ENCODE measurements at places on chromosomes 5 and 9.

GRCh38 chr9:134328841-134329575, 2.8 kb downstream of the RXRA start:
- DNase-seq, result no peak

DNA sequence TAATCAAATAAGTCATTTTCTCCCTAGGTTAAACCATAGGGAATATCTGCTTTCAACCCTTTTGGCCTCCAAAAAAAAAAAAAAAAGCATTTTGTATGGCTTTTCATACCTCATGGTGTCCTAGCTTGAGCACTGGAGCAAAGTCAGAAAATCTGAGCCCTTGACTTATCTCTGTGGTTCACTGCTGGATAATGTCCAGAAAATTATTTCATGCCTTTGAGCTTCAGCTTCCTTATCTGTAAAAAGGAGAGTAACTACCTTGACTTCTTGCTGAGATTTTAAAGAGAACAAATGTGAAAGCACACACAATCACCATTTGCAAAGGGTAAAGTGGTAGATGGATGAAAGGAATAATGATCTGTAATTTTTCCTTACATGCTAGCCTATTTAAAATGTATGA, 165.9 kb downstream of the ALDH1A1 start:
- no peak for DNase-seq

- no peak for DNase-seq
These were observed 61.7 kb upstream of the SHB start for GRCh38 chr9:38130724-38131123.

GRCh38 chr5:16615741-16616535, 859 bp downstream of the RETREG1 start:
- DNase-seq, result no peak

GRCh38 chr5:143447983-143448382, 44.5 kb upstream of the NR3C1 start:
- no peak for DNase-seq

GRCh38 chr5:42499016-42499415, 75.8 kb downstream of the GHR start:
- no peak for DNase-seq

DNA sequence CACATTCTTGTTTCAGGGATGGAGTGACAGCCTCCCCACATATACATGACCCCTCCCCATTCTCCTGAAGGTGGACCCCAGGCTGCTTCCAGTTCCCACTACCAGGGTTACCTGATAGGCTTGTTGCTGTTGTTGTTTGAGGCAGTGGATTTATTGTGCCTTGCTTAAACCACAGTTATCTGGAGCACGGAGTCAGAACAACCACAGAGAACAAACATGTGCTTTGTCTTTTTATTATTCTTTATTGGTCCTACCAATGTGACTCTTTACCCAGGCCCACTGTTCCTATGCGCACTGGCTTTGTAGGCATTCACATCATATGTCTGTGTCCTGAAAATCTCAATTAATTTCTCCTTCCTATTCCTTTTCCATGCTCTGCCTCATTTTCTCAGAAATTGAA, 41.2 kb upstream of the IPPK start:
- no peak for DNase-seq

DNA sequence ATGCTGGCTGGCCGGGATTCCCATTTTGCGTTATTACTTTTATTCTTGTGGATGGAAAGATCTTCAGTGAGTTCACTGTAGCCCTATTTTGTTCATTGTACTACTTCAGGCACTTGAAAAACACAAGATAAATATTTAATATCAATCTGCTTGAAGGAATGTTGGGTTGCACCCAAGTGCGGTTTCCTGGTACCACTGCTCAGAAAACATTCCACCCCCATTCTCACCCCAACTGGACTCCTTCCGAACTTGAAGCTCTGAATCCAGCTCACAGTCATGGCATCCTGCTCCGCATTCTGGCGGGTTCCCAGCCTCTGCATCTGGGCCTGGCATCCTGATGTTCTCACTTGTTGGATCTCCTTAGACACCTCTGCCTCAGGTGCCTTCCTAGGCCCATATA, 103.2 kb downstream of the CFAP90 start:
- no peak for DNase-seq

DNA sequence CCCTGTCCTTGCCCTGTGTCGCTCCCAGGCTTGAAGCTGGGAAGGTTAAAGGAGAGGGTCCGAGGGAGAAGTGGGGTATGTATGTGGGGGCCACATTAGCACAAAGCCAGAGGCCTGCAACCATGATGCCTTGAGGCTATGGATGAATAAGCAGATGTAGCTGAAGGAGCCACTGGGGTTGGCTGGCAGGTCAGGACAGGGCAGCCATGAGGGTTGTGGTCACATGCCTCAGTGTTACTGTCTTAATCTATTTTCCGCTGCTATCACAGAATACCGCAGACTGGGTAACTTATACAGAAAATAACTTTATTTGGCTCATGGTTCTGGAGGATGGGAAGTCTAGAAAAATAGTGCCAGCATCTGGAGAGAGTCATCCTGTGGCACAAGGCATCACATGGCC, 9.2 kb upstream of the GRHPR start:
- DNase-seq, result no peak

DNA sequence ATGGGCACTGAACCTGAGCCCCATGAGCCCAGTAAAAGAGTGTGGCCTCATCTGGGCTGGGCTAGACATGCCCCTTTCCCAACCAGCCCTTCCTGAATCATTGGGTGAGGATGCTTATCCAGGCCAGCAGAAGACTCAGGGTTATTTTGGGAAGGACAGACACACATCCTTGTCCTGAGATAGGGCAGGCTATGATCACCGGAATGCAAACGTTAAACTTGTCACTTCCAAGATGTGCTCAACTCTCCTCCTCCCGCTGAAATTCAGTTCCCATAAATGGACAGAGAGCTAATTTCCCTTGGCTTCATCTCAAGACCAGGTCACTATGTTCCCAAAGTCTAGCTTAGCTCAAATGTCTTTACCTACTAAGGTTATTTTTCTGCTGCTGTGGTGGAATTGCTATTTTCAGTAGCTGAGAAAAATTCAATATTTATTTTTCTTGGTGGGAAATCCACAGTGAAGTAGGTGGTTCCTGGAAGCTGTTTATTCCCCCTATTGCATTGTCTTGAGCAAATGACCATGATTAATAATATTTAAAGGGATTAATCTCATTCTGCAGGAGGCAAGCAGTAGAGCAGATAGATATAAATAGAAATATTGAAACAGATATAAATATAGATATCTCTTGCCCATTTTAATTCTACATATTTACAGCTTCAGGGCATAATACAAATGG, 70.0 kb downstream of the NXNL2 start:
- no peak for DNase-seq

DNA sequence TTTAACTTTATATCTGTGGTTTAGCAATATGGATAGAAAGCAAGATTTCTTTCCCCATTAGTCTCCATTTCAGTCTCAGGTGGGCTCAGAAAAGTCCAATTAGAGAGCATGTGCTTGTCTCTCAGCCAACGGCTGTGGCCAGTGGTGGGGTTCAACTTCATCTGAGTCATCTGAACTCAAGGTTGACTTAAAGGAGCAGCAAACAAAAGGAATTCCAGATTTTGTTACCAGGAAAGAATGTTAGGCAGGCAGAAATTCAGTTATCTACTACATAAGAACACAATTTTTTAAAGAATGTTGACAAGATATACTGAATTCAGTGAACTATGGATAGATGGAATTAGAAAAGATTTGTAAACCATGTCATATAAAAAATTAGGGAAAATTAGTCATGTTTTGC, 784.1 kb downstream of the MAT2B start:
- DNase-seq, result no peak

- no peak for DNase-seq
These were observed 633.5 kb downstream of the DTWD2 start for GRCh38 chr5:118354797-118355196.

- no peak for DNase-seq
These were observed 438.5 kb upstream of the RGMB start for GRCh38 chr5:98334946-98335345.

- DNase-seq, result no peak
These were observed 121.2 kb downstream of the CEMIP2 start for GRCh38 chr9:71647094-71647591.

- DNase-seq, result no peak
These were observed 656.8 kb upstream of the DMAC1 start for GRCh38 chr9:8456344-8456743.

GRCh38 chr5:31107091-31107518, 86.4 kb upstream of the CDH6 start:
- no peak for DNase-seq

DNA sequence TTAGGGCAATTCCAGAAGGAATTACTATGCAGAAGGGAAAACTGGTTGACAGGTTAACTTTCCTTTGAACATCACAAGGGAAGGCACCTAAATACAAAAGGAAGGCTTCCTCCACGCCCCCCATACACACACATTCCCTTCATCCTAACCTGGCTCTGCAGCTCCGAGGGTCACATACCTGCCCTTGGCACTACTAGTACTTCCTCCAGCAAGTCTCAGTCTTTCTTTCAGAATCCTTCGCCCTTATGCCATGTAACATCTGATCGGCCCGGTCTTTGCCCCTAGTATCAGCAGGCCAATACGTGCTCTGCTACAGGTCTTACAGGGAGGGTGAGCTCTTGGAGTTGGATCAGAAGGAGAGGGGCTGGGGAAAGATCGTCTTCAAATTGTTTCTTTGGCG, 1.6 kb upstream of the MARCHF6 start:
- DNase-seq, result no peak

- DNase-seq, result no peak
These were observed 50.4 kb upstream of the CKMT2 start for GRCh38 chr5:81182396-81183390.

DNA sequence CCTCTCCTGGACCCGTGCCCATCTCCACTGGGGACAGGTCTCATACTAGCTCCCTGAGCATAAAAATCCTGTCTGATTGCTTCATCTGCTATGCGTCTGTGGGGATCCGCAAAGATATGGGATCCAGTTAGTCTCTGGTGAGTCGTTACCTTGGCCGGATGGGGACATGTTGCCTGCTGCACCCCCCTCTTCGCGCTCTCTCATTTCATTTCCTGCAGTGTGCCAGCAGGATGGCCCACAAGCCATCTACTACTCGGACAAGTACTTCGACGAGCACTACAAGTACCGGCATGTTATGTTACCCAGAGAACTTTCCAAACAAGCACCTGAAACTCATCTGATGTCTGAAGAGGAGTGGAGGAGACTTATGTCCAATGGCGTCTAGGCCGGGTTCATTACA, 17.0 kb upstream of the CEP78 start:
- no peak for DNase-seq

GRCh38 chr5:91794856-91795548, 411.9 kb upstream of the ARRDC3 start:
- no peak for DNase-seq

GRCh38 chr5:123211084-123211483, 122.0 kb downstream of the PRDM6 start:
- DNase-seq, result no peak

- no peak for DNase-seq
These were observed 33.0 kb upstream of the CTNNAL1 start for GRCh38 chr9:109046346-109046745.

DNA sequence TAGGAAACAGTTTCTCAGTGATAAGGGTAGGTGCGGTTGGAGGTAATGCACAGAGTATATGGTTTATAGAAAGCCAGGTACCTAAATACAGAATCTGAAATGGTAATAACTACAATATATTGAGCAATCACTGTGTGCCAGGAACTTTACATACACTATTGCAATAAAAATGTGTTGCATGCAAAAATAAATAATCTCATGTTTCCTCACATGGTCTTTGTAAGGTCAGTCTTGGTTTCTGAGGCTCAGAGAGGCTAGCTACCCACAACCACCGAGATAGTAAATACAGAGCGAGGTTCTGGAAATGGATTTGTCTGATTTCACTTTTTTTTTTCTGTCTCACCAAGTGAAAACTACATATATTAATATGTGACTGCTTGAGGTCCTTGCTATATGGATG, 128.9 kb downstream of the CAMK4 start:
- no peak for DNase-seq

- no peak for DNase-seq
These were observed 135.3 kb downstream of the ROR2 start for GRCh38 chr9:91814753-91815152.

- DNase-seq, result no peak
These were observed 12.6 kb downstream of the RAPGEF1 start for GRCh38 chr9:131727184-131727759.

- no peak for DNase-seq
These were observed 172.3 kb upstream of the CDH6 start for GRCh38 chr5:31021181-31021624.

- DNase-seq, result no peak
These were observed 40.3 kb downstream of the CTNND2 start for GRCh38 chr5:11863911-11864310.

- no peak for DNase-seq
These were observed 3.9 kb downstream of the LCN8 start for GRCh38 chr9:136754059-136754572.

Data from GM10248 (cell line).